ENCODE measurements at places on chromosomes 5 and 9.

DNA sequence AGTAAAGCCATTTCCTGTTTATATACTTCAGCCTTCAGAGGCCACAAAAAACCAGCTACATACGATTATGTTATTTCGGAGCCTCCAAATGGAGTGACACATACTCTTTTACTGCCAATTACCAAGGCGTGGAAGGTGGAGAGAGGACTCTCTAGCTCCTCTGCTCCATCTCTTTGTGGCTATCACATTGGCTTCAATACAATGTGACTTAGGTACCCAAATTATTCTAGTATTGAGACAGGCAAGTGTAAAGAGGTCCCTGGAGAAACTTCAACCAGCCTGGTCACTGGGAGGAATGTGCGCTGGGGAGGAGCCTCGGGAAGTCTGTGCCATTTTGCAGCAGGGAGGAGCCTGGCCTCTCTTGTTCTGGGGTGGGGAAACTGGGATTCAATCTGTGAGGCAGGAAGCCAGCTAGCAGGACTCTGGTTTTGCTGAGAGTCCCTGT is 85.8 kb upstream of the TAS2R1 start:
- no peak for DNase-seq

DNA sequence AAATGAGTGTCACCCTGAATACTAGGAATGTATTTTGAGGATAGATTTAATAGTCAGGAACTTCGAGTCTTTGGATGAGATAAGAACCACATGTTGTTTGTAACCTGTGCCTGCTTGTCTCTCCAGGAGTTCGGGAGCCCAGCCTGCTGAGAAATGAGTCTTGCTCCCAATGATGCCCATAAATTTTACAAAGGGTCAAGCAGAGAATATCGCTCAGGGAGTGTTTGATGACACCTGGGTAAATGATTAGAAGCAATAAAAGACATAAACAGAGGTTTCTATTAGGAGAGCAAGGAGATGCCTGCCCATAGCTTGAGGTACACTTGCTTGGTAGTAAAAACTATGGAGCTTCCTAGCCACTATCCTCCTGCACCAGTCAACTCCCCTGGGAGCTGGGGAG is 46.9 kb upstream of the KLF4 start:
- DNase-seq = no peak

- DNase-seq = peak; percentile 64
Observed at GRCh38 chr5:1294206-1294834, 548 bp downstream of the TERT start.

GRCh38 chr5:1152771-1153282 is 41.0 kb upstream of the SLC12A7 start:
- peak; percentile 75 for DNase-seq

GRCh38 chr5:149338364-149338763 is 6.9 kb upstream of the GRPEL2 start:
- DNase-seq = no peak

DNA sequence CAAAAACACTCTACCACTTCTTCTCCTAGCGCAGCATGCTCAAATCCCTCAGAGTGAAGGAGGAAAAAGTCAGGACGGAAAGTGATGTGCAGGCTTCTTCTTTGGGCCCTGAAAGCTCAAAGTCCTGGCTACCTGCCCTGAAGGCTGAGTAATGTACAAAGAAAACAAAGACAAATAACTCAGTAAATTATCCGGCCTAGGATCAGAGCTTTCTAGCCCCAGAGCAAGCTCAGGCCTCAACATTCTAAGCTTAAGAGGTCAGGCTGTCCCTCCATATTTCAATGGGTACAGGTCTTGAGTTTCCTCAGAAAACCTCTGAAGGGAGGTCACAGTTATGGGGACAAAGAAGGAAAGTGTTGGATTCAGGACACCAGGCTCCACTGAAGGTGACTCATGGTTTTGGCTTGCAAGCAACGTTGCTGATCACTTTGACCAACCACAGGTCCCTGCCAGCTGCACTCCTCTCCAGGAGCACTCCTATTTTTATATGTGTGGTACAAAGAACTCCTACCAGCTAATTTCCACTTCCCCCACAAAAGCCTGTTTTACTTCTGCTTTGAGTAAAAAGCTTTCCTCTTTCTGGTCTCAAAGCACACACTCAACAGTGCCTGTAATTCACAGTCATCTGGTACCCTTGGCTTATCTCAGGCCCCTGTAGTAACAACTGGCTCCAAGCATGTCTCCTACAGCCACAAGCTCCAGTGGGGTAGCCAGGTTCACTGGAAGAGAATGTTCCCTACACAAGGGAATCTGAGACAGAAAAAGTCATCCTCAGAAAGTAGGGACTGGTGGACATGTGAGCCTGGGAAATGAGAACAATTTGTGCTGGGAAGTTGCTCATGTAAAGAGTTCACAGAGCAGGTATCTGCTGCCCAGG is 115.7 kb downstream of the UGCG start:
- no peak for DNase-seq

- no peak for DNase-seq
Observed at GRCh38 chr9:13378154-13378553, 98.7 kb upstream of the MPDZ start.

DNA sequence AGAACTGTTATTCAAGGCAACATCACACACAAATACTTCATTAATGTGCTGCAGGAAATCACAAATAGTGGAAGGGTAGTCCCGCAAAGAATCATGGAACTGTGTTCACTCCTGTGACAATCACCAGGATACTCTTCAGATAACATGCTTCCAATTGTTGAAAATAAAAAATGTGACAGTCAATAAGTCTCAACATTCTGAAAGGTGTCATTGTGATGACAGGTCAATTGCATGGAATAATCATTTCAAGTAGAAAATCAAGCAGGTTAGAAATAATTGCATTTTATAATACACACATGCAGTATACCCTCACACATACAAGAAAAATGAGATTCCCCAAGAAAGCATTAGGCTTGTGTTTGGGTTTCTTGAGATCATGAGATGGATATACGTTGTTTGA is 46.4 kb upstream of the ISL1 start:
- no peak for DNase-seq
